Aorta (tissue), 5 donors: ENCODE measurements at places on chromosomes 13 and 19. TPM values are rescaled to one million over a fixed set of nuclear protein-coding genes. Genes with fewer than 3 reads are reported as not detected.

The MADCAM1 gene
- not detected for total RNA-seq

The FOXA3 gene
- not detected for total RNA-seq

The ZNF98 gene
- 4.4 TPM for total RNA-seq

The CERS1 gene
- total RNA-seq, result 3.3 TPM

The GPR183 gene
- 18.7 TPM for total RNA-seq

The ZNF317 gene
- total RNA-seq, result 24.6 TPM

The C19orf38 gene
- 2.0 TPM for total RNA-seq

The CBARP gene
- 3.0 TPM for total RNA-seq

The ANKRD24 gene
- 0.63 TPM for total RNA-seq

The TNFRSF19 gene
- total RNA-seq, result 4.3 TPM

The SHISA2 gene
- 0.19 TPM for total RNA-seq

The MLLT1 gene
- total RNA-seq, result 55.5 TPM

The ZNF132 gene
- total RNA-seq, result 5.4 TPM

The ZSCAN4 gene
- total RNA-seq, result not detected

The PRR20C gene
- not detected for total RNA-seq

The TMEM91 gene
- total RNA-seq, result 28.2 TPM

The IZUMO4 gene
- 1.6 TPM for total RNA-seq

The EBI3 gene
- total RNA-seq, result 3.7 TPM

The NKG7 gene
- total RNA-seq, result 6.7 TPM

The HNRNPM gene
- total RNA-seq, result 148 TPM

The VSIG10L gene
- 1.7 TPM for total RNA-seq

The FGF21 gene
- not detected for total RNA-seq

The ELANE gene
- not detected for total RNA-seq

The ZNF709 gene
- 5.1 TPM for total RNA-seq

The SIGLEC12 gene
- total RNA-seq, result not detected

The PTBP1 gene
- total RNA-seq, result 192 TPM

The LILRB2 gene
- total RNA-seq, result 10.2 TPM

The CADM4 gene
- total RNA-seq, result 6.5 TPM

The SIGLEC10 gene
- total RNA-seq, result 4.6 TPM

The FCAR gene
- total RNA-seq, result 5.2 TPM

The RASIP1 gene
- 15.4 TPM for total RNA-seq

The NPAS1 gene
- 9.8 TPM for total RNA-seq

The CCL25 gene
- not detected for total RNA-seq

The TMPRSS9 gene
- total RNA-seq, result 0.23 TPM

The DDX49 gene
- 32.2 TPM for total RNA-seq

The OR4F17 gene
- total RNA-seq, result not detected

The OXGR1 gene
- total RNA-seq, result not detected

The CEACAM21 gene
- 3.1 TPM for total RNA-seq

The ACP5 gene
- total RNA-seq, result 13.1 TPM

The IRGC gene
- not detected for total RNA-seq

The KIR2DL4 gene
- not detected for total RNA-seq

The LRRC4B gene
- 12.2 TPM for total RNA-seq

The NCR1 gene
- 0.72 TPM for total RNA-seq

The C2CD4C gene
- 1.1 TPM for total RNA-seq

The OR2Z1 gene
- not detected for total RNA-seq

The FAM83E gene
- total RNA-seq, result not detected

The LGALS7 gene
- not detected for total RNA-seq
